ENCODE measurements at places on chromosomes 1 and 21. TPM values are rescaled to one million over a fixed set of nuclear protein-coding genes. Genes with fewer than 3 reads are reported as not detected.

- DNase-seq: peak; percentile 9
Observed at GRCh38 chr21:45280178-45280821, 7.4 kb downstream of the POFUT2 start.

LMOD1 gene
- total RNA-seq: 1.5 TPM

GRCh38 chr1:216902669-216903381 is 179.6 kb upstream of the ESRRG start:
- DNase-seq: no peak

GRCh38 chr1:193431265-193431977 is 245.0 kb upstream of the B3GALT2 start:
- no peak for DNase-seq

DNA sequence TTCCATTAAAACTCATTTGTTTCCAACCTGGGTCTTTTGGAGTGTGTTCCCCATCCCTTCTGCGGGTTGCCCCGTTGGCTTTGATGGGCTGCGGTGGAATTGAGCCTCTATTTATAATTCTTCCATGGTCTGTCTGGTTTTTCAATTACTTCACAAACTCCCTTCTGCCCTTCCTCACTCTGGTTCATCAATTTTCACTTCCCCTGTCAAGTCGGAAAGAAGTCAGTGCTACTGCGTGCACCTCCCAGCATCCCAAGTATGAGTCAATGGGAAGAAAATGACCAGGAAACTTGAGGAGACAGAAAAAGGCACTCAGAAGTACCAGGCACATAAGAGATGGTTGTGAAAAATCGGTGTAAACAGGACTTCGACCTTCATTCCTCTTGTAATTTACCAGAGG is 126.2 kb downstream of the KAZN start:
- DNase-seq: no peak

ZBTB37 gene
- 14.4 TPM for total RNA-seq

GRCh38 chr1:235679644-235680043 is 30.1 kb upstream of the GNG4 start:
- no peak for DNase-seq

DNA sequence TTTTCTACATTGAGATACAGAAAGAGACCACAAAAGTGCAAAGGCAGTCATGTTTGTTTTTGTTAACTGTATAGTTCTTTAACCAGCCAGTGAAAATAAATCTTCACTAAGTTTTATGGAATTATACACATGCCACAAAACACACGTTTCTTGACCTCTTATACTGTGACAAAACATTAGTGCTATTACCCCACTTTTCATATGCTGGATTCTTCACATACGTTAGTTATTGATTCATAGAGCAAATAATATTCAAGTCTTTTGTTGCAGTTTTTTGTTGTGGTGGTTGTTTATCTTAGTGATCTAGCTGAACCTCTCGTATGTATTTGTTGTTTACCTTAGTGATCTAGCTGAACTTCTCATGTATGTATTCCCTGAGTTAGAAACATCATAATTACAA is 28.0 kb downstream of the LYPLAL1 start:
- DNase-seq: no peak

DNA sequence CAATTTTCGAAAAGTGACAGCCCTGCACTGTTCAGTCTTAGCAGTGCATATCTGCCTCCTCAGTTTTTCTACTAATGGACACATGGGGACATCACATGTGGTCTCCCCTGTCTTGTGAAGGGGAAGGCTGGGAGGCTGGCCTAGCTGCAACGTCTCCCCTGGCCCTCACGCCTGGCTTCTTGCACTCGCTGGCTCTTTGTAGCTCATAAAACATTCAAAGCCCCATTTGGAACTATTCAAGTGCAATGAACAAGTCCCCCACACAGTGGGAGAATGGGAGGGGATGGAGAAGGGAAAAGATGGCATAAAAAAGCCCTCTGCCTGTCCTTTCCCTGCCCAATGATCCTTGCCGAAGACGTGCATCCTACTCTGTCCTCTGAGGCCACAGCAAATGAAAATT is 73.6 kb downstream of the PGBD5 start:
- no peak for DNase-seq

- DNase-seq: no peak
Observed at GRCh38 chr1:76501586-76502219, 365.6 kb upstream of the ST6GALNAC5 start.

CRP gene
- total RNA-seq: 0.85 TPM

DNA sequence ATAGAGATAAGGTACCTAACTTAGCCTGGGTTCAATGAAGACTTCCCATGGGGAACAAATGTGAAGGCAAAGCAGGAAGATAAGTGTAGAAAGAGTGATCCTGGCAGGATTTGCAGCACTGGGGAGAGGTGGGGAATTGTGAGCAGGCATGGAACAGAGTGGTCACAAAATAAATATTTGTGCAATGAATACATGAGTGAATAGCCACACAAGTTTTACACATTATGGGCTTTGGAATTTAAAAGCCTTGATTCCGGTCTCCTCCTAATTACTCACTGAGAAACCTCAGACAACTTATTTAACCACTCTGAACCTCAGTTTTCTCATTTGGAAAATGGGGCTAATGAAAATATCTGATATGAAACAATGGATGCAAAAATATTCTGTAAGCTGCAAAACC is 148.3 kb downstream of the ELAVL4 start:
- no peak for DNase-seq

DNA sequence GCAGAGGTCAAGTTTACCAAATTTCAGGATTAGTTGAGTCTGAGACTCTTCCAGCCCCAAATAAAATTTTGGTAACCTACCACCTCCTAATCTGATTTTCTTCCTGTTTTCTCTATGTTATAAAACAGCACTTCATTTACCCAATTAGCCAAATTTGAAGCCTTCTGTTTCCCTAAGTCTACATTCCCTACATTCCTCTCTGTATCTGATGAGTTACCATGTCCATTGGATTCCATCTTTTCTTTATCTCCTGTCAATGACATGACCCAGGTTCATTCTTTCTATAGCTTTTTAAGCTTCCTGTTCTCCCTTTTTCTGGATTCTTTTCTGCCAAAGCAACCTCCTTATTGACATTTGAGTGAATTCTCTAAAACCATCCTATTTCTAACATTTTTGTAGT is 72.8 kb downstream of the OSBPL9 start:
- DNase-seq: no peak

DNA sequence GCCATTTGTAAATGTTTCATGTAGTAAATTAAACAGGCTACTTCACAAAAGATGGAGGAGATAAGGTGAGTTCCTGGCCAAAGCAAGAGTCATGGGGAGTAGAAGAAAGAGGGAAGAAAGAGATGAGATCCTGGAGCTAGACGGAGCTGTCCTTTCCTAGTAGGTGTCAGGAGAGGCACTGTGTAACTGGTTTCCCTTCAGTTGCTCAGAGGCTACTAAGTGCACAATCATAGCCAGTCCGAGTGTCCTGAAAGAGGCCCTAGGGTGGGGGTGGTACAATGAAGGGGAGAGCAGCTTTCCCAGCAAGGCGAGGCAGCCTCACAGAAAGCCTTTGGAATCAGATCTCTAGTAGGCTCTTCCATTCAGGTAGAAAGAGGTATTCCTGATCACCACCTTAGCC is 390.9 kb downstream of the KCNH1 start:
- no peak for DNase-seq

GRCh38 chr1:114154963-114155322 is 1.3 kb upstream of the SYT6 start:
- peak; percentile 78 for DNase-seq

DNA sequence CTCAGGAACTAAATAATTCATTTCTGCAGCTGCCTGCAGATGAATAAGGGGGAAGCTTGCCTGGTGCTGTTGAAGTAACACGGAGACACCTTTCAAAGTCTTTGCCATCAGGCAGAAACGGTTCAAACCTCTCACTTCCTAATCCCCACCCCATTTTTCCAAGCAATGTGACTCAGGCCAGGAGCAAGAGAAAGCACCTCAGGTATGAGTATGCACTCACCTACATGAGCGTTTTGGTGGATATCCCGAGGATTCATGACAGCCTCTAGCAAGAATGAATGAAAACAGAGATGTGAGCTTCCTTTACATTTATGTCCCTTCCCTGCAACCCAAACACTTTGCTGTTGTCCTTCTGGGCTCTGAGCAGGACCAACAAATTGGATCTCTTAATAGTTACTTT is 63.4 kb upstream of the LAX1 start:
- DNase-seq: no peak

DNA sequence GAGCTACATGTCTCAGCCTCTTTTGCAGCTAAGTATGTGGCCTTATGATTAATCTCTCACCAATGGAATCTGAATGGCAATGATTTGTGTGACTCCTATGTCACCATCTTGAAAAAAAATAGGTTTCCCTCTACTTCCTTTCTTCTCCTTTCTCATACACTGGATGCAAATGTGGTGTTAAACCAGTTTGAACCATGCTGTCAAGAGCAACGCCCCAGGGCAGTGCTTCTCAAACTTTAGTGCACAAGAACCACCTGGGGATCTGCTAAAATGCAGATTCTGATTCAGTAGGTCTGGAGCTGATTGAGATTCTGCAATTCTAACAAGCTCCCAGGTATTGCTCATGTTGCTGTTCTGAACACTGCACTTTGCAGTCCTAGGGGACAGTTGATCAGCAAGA is 44.7 kb upstream of the ZNF644 start:
- peak; percentile 24 for DNase-seq

KIRREL1 gene
- total RNA-seq: 32.8 TPM

DNA sequence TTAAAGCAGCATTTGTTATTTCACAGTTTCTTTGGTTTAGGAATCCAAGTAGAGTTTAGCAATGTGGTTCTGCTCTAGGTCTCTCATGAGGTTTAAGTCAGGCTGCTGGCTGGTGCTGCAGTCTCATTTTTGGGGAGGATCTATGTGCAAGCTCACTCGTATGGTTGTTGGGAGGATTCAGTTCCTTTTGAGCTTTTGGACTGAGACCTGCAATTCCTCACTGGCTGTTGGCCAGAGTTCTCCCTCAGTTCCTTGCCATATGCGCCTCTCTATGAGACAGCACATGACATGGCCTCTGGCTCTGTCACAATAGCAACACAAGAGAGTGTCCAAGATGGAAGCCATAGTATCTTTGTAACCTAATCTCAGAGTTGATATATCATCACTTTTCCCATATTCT is 91.0 kb downstream of the OLFML2B start:
- DNase-seq: no peak

CD1C gene
- total RNA-seq: not detected

DNA sequence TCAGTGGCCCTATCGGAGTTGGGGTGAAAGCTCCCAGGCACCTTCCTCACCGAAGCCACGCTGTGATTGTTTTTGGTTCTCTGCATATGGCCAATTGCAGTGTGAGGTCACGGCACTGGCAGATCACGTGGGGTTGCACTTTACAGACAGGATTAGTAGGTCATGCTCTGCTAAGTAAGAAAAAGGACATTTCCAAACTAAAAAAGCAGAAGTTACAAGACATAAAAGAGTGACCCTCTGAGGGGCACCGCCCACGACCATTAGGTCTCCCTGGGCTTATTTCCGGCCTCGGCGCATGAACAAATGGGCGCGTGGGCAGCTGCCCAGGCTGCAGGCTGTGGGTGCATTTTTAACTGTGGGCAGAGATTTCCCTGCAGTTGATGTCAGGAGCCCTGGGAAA is 2.0 kb downstream of the CAPN9 start:
- no peak for DNase-seq

DNA sequence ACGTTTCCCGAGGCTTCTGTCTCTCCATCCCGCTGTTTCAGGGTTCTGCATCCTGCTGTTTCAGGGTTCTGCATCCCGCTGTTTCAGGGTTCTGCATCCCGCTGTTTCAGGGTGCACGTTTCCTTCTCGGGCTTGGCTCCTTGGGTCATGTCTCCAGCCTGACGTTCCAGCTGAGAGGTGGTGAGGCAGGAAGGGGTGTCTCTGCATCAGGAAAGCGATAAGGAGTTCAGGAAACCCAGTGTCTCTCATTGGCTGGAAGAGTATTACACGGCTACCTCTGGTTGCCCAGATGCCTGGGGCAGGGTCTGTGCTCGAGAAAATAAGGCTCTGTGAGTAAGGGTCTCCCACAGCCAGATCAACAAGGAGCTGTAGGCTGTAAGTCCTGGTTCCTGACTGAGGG is 21.1 kb downstream of the ADARB1 start:
- DNase-seq: no peak

DNA sequence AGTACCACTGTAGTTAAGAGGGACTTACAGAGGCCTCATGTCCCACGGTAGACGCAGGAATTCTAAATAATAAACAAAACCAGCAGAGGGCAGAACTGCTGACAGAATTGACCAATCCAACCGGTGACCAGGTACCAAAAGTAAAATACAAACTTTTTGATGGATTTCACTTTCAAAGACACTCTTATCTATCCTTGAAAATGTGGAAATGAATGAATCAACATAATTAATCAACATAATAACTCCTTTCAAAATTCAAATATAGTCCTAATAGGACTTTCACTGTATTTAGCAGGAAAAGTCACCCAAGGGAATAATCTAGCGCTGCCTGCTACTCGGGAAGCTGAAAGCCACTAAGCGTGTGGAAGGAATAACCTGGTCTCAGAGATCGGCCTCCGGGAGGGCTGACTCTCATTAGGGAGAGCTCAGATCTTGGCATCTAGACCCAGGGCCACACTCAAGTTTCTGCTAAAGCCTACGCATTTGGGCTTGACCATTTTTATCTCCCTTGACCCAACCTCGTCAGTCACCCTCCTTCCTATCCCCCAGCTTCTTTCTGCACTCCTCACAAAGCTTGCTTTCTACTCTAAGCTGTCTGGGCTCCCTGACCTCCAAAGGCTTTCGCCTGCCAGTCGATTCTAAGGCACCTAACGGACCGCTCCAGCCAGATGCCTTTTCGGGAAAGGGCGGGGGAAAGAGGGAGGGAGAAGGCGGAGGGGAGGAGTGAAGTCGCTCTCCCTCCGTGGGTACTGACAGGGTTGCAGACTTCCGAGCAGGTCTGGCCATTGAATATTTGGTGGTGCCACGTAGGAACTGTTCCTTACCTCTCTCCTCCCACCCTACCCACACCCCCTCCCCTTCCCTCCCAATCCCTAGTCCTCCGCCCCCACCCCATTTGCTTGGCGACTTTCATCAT is 1.6 kb downstream of the COL11A1 start:
- DNase-seq: peak; percentile 40

POU3F1 gene
- total RNA-seq: 18.9 TPM

GRCh38 chr1:226957714-226958113 is 17.6 kb downstream of the COQ8A start:
- no peak for DNase-seq

DNA sequence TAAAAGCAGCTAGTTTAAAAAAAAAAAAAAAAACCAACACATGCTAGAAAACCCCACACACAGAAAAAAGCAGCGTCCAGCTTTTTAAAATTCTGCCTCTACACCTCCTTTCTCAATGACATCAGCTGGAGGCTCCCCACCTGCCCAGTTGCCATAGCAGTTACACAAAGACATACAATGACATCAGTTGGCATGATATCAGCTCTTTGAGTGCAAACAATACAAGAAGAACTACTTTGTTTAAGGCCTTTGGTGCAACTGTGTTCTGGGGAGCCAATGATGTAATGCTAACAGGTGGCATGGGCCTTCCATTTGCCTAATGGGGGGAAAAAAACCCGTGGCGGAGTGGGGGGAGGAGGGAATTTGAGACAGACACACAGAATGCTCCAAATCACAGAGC is 32.9 kb downstream of the DUSP10 start:
- DNase-seq: no peak

ETV3 gene
- 22.1 TPM for total RNA-seq

- no peak for DNase-seq
Observed at GRCh38 chr1:96464066-96464465, 257.5 kb upstream of the PTBP2 start.

ELAVL4 gene
- total RNA-seq: 0.50 TPM

LAMC2 gene
- total RNA-seq: 7.9 TPM

GRCh38 chr21:42079008-42079938 is 8.2 kb downstream of the UMODL1 start:
- no peak for DNase-seq

GRCh38 chr1:225739542-225740107 is 38.0 kb upstream of the SRP9 start:
- DNase-seq: no peak
